Mesenchymal stem cell (in vitro differentiated cells and primary cell): ENCODE measurements at places on chromosomes 3 and 15.

- DNase-seq = peak; percentile 56
These were observed 51.6 kb upstream of the CMTM7 start for GRCh38 chr3:32340039-32340438.

GRCh38 chr3:88076712-88077111, 17.7 kb downstream of the ZNF654 start:
- no peak for DNase-seq

- DNase-seq = peak; percentile 88
These were observed 326.3 kb upstream of the ICE2 start for GRCh38 chr15:60804986-60805949.

DNA sequence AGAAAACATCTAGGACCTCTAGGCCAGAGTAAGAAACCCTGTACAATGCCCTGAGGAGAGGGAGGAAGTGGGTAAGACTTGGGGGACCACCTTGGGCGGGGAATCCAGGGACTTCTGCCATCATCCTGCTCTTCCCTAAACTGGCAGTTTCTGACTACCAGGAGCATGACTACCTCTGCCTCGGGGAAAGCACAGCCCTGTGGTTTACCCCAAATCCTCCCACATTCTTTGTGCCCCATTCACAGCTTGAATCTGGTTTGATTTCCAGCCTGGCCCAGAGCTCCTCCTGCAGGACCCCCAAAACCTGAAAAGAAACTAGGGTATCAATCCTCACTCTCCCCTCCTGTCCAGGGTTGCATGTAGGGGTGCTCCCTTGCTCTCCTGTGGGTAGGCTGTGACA, 4.7 kb downstream of the C3orf18 start:
- DNase-seq = no peak

- DNase-seq = no peak
These were observed 8.6 kb downstream of the PARP15 start for GRCh38 chr3:122586098-122586497.

DNA sequence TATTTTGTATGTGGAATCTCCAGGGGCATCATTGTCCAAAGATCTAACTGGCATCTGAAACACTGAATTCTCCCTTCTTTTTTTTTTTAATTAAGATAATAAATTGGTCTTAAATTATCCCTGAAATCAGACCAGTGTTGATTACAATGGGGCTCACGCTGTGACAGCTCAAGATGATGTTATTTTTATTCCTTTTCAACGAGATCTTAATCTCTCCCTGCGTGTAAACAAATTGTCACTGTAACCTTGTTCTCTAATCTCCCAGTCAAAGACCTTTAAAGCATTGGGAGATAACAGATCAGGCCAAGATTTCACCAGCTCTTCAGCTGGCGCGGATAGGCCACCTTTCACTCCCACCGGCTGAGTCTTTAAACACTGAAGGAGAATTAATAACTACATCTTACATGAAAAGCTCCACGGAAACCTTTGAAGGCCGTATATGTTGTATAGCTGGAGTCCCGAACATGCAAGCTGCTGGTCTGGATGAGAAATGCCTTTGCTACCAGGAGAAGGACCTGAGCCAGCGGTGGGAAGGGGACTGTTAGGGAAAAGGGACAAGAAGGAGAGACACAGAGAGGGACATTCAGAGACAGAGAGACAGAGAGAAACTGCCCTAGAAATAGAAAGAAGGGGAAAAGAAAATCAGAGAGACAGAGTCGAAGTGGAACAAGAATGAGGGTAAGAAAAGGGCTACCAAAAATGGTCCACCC, 418.8 kb upstream of the NR2F2 start:
- peak; percentile 7 for DNase-seq

DNA sequence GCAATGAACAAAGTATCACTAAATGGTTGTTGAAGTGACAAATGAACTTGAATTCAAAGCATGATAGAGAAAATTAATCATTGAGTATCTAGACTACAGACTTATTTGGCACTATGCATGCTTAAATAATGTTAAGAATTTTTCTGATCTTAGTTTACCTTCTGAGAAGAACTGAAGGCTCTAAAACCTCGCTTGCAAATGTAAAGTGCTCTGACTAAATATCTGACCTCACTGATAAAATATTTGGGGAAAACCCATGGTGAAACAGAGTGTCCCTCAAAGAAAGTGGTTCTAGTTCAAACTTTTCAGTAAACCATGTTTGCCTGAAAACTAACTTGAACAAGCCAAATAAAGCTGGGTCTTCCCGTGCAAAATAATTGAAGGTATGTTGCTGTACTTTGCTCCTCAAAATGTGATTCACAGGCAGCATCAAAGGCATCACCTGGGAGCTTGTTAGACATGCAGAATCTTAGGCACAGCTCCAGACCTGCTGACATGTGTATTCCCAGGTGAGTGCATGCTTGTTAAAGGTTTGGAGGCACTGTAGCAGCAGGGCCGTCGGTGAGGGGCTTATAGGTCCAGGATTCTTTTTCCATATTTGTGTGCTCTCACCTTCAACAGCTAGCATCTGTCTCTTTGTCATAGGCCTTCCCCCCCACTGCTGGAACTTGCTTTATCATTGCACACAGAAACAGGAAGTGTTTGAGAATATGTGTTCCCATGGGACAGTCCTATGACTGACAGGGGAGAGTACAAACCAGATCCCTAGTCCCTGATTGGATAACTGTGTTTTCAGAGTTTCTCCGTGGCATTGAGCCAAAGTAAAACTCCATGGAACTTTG, 524.2 kb upstream of the LMCD1 start:
- no peak for DNase-seq

DNA sequence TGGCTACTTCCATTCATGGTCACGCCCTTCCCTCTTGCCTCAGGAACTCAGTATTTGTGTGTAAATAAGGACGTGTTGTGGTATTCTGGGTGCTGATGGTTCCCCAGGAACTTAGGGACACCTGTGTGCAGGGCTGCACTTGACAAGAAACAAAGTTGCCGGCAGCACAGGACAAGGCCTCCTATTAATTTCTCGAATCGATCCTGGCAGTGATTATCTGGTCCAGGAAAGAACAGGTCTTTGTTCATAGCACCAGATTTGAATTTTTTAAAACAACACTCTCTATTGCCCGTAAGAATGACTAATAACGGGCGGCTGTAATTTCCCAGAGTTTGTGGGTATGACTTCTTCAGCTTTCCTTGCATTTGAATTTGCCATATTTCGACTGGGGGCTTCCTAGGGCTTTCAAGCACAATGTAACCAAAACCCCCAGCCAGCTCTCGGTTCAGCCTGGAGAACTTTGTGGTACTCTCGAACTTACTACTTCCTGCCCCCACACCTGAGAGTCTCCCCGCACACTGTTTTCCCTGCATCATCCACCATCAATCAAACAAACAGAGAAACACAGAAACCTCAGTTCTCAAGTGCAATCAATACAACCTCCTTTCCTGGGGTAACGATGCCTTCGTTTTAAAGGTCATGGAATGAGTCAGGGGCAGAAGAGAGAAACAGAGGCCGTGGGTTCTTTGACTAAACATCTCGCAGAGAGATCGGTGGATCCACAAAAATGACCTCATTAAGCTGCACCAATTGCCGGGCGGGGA, 241.7 kb upstream of the ICE2 start:
- DNase-seq = peak; percentile 41

GRCh38 chr3:184525337-184526087, 36.1 kb upstream of the EPHB3 start:
- no peak for DNase-seq

DNA sequence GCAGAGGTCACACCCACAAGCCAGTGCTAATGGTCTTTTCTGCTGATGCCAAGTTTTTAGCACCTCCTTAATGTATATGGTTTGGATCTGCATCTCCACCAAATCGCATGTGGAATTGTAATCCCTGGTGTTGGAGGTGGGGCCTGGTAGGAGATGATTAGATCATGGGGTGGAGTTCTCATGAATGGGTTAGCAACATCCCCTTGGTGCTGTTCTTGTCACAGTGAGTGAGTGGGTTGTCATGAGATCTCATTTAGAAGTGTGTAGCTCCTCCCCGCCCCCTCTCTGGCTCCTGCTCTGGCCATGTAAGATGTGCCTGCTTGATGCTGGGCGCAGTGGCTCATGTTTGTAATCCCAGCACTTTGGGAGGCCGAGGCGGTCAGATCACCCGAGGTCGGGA, 37.3 kb upstream of the KLHL6 start:
- DNase-seq = no peak

DNA sequence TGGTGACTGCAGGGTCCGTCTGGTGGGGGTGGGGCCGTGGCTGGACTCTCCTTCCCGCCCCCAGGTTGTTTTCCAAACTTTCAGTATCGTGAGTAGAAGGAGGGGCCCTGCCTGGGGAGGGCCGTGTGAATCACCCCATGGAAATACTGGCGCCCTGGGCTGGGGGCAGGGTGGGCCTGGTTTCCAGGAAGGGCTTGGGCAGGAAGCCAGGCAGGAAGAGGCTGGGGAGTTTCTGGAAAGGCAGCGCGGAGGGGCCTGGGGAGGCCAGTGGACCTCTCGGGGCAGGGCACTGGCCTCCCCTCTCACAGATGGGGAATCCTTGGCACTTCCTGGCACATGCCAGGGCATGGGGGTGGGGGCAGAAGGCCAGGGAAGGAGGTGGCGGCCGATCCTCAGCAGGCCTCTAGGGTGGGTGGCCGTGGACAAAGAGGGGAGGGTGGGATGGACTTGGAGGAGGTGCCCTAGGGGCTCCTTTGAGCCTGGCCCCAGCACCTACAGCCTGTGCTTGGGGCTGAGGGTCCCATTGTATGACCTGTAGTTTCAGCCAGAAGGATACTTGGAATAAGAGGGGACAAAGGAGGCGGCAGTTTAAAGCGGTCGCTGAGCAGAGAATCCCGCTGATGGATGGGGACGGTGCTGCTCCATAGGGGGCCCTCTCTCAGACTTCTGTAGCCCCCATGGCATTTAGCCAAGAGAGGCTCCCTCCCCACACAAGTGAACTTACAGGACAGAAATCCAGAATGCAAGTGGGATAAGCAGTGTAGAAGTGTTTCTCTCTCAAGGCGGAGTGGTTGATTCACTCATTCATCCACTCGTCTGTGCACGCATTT, 56.5 kb upstream of the GATA2 start:
- DNase-seq = peak; percentile 88

GRCh38 chr15:70955151-70955550, 62.5 kb downstream of the LRRC49 start:
- DNase-seq = peak; percentile 19

- peak; percentile 79 for DNase-seq
These were observed 234.6 kb downstream of the THRB start for GRCh38 chr3:24259901-24260512.

DNA sequence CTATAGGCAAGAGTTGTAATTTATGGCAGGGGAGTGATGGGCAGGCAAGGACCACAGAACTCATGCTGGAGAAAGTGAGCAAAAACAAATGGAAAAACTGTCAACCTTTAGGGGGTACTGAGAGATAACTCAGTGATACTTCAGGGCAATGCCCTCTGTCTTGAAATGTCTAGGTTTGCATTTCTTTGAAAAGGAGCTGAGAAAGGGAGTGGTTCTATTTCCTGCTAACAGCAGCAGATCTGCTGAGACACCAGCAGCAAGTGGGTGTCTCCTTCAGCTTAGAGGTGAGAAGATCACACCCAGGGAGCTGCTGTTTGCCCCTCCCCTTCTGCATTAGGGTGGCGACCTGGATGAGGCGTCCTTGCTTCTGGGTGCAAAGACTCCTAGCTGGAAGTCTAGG, 42.3 kb upstream of the XIRP1 start:
- DNase-seq = no peak

DNA sequence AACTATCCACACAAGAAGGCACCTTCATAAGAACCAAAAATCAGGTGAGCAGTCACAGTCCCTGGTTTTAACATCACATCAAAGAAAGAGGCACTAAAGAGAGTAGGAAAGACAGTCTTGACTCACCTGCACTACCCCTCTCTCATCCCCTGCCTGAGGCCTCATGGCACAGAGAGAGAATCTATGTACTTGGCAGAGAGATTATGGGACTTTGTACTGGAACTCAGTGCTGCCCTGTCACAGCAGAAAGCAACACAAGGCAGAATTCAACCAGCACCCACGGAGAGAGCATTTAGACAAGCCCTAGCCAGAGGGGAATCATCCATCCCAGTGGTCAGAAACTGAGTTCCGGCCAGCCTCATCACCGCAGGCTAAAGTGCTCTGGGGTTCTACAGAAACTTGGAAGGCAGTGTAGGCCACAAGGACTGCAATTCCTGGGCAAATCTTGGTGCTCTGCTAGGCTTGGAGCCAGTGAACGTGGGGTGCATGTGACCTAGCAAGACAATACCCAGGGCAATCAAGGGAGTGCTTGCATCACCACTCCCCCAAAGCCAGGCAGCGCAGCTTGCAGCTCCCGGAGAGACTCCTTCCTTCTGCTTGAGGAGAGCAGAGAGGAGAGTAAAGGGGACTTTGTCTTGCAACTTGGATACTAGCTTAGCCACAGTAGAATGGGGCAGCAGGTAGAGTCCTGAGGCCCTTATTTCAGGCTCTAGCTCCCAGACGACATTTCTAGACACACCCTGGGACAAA, 8.5 kb upstream of the RUVBL1 start:
- no peak for DNase-seq

DNA sequence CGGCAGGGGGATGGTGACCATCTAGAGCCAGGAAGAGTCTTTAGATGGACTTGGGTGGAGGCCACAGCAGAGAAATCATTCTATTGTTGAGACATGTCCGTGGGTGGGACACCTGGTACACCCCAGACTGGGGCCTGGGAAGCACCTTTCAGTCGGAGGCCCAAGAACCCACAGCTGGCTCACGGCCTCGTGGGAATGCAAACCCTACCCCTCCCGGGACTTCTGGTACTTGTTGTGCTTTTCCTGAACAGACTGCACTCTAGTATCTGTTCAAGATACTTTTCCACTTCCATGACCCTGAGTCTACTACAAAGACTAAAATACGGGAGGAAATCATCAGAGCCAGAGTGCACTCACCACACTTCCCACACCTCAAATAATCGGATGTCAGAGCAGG, 60.7 kb downstream of the BDH1 start:
- no peak for DNase-seq

DNA sequence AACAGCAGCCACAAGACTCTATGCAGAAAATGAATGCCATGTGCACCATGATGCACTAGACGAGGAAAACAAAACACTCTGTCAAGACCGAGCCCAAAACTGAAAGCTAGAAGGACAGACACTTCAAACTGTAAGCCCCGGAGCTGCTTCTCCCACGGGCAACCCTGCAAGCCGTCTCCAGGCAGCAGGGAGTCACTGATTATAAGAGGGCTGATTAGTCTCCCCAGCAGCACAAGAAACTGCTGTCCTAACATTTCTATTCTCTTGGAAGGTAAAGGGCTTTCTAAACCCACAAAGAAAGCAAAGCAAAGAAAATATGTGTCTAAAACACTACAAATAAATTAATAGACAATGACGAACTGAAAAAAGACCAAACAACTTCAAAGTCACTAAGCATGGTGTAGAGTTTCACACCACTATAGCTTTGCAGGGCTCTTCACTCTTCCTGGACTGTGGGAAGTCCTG, 15.5 kb downstream of the TBC1D2B start:
- DNase-seq = peak; percentile 84
